Amniotic epithelial cell (primary cell): ENCODE measurements at places on chromosomes 13 and 19.

GRCh38 chr19:18861235-18861634 lies 29.5 kb downstream of the UPF1 start:
- DNase-seq = no peak

GRCh38 chr19:42175952-42176648 lies 41.4 kb downstream of the DEDD2 start:
- DNase-seq = peak; percentile 14

- DNase-seq = no peak
Observed at GRCh38 chr19:12485571-12485970, 955 bp upstream of the ZNF709 start.

DNA sequence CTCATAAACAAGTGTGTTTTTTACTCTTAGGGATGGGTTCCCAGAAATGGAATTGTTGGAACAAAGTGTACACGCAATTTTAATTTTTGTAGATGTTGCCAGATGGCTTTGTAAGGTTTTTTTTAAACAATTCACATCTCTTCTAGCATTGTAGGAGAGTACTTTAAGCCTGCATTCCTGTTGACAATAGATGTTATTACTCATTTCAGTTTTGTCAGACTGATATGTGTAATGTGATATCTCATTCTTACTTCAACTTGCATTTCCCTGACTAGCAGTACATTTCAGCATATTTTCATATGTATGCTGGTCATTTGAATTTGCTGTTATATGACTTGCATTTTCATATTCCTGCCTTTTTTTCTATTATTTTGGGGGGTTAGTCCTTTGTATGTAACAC lies 186.6 kb upstream of the SLITRK6 start:
- DNase-seq = peak; percentile 19

DNA sequence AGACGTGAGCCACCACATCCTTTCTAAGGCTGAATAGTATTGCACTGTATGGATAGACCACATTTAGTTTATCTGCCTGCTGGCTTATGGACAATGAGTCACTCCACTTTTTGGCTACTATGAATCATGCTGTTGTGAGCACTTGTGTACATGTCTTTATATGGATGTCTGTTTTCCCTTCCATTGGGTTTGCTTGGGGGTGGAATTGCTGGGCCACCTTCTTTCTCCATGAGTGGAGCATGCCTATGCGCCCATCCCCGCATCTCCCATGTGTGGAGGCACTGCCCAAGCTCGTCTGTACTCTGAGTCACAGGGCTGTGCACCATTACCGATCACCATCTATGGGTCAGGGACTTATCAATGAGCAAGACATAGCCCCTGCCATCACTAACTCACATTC lies 127.2 kb upstream of the GJB6 start:
- DNase-seq = peak; percentile 100

- DNase-seq = no peak
Observed at GRCh38 chr13:51673165-51673564, 88.9 kb downstream of the WDFY2 start.

GRCh38 chr13:36163286-36163685 lies 32.1 kb upstream of the DCLK1 start:
- no peak for DNase-seq

- no peak for DNase-seq
Observed at GRCh38 chr19:3224346-3225168, at the start of gene CELF5. Gene CELF5, plus strand, starts transcription at chr19:3224661. Its CDS starts 79 bp downstream, at chr19:3224740.

DNA sequence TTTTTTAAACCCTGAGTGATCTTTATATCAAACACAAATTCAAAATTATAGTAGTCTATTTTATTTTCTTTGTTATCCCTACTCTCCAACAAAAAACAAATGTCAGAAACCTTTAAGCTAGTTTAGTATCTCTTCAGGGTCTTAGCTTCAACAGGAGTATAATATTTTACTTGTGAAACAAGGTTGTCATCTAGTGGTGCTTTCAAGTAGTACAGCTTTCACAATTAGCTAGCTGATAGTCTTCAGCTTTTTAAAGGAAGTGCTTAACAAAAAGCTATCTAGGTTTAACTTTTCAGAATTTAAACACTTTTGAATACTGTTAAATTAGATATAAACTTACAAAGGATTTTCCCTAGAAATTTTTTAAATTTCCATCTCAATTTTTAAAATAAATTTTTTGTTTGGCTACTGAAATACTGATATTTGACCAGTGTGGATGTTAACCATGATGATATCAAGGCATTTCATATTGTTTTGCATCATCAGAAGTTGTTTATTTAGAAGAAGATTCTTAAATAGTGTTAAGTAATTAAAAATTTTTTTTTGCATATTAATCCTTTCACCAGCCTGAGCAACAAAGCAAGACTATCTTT lies 34.2 kb downstream of the TDRD3 start:
- DNase-seq = peak; percentile 70

- DNase-seq = no peak
Observed at GRCh38 chr19:3499738-3500428, 591 bp downstream of the DOHH start.

DNA sequence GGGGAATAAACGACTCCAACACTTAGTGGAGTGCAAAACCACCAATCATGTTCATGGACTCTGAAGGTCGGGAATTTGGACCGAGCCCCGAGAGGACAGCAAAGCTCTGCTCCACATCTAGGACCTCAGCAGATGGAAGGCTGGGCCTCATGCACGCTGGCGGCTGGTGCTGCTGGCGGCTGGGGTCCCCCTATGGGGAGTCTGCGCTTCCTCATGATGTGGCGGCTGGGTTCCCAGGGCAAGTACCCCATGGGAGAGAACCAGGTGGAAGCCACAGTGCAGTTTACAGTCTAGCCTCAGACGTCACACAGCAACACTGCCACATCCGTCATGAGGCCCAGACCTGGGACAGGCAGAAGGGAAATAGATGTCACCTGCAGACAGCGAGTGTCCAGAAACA lies 13.2 kb downstream of the PEPD start:
- no peak for DNase-seq

- DNase-seq = no peak
Observed at GRCh38 chr19:5498830-5499550, 43.8 kb downstream of the ZNRF4 start.

GRCh38 chr13:27658546-27658945 lies 36.9 kb downstream of the POLR1D start:
- peak; percentile 58 for DNase-seq

GRCh38 chr13:107079423-107080049 lies 511.6 kb upstream of the ARGLU1 start:
- DNase-seq = no peak

GRCh38 chr13:61391426-61391825 lies 24.2 kb downstream of the PCDH20 start:
- no peak for DNase-seq

DNA sequence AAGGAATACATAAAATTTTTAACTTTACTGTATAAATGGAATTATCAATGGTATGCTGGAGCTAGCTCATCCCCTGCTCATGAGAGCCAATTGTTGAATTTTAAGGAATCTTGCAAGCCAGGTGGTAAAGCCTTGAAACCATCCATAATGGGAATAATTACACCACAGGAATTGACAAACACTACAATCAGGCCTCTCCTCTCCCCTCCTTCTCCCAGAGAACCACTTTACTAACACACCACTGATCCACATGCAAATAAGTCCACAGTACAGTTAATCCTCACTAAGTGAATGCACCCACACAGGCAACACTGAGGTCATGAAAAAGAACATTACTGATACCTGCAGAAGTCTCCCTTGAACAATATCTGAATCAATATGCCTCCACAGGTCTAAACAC lies 140.5 kb downstream of the KLF12 start:
- DNase-seq = peak; percentile 60

DNA sequence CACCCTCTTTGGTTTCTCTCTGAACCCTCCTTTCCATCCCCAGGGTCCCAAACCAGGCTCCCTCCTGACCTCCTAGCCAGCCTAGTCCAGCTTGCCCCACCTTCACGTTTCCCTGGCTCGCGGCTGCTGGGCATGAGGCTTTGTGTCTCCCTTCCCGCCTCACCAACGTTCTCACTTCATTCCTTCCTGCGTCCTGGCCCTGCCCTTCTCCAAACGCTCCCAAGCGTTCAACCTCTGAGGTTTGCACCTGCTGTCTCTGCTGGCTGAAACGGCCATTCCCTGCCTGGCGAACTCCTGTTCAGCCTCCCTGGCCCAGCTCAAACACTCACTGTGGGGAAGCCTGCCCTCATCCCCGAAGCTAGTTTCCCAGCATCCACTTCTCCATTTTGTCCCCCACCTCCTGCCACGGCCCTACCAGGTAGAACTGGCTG lies 12.4 kb downstream of the EPS8L1 start:
- DNase-seq = no peak

- DNase-seq = no peak
Observed at GRCh38 chr13:84130495-84131114, 248.3 kb upstream of the SLITRK1 start.

DNA sequence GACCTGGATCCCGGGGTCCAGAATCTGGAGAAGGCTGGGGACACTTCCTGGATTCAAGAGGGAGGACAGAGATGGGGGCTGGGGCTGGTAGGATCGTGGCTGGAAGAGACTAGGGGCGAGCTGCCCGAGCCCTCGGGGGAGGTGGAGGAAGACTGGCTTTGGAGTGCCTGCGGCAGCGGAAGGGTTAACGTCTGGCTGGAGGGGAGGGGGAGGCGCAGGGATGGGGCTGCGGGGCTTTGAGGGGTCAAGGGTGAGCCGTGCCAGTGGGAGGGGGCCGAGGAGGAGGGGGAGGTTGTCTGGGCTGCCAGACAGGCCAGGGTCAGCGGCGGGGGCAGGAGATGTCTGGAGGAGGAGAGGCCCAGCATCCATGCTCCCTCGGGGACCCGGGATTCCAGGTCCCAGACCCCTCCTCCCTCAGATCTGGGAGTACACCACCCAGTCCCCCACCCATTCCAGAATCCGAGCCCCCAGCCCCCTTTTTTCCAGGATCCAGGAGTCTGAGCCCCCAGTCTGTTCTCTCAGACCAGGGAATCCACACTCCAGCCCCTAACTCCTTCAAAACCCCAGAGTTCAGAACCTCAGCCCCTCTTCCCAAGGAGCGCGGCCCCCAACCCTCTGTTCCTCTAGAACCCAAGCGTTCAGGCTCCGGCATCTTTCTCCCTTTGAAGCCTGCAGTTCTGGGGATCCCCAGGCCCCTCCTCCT lies 3.2 kb upstream of the SPACA6 start:
- peak; percentile 71 for DNase-seq

DNA sequence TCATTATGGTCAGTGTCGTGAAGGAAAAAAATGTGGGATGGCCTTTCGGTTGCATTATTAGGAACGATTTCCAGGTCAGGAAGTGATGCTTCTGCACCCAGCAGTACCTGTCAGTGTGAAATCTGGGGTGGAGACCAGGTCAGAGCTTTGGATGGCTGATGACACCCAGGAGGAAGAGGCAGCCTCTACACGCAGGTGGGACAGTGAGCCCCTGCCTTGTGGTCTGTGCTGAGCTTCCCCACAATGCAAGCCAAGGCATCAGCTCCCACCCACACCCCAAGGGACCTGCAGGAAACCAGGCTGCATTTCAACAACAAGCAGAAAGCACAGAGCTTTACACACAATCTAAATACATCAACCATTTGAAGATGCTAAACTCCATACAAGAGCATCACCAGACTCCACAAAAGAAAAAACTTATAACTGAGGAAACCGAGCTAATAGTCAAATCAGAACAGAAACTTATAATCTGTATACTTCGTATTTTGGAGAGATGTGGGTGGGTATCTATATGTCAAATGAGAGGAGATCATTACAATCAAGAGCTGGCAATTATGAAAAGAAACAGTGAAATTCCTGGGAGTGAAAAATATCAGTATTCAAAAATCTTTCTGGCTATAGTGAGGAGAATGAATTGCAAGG lies 130.1 kb downstream of the ZDHHC20 start:
- no peak for DNase-seq

GRCh38 chr19:461721-462551 lies 1.1 kb upstream of the SHC2 start:
- no peak for DNase-seq

GRCh38 chr19:46226438-46226973 lies 3.0 kb upstream of the IGFL1 start:
- no peak for DNase-seq

DNA sequence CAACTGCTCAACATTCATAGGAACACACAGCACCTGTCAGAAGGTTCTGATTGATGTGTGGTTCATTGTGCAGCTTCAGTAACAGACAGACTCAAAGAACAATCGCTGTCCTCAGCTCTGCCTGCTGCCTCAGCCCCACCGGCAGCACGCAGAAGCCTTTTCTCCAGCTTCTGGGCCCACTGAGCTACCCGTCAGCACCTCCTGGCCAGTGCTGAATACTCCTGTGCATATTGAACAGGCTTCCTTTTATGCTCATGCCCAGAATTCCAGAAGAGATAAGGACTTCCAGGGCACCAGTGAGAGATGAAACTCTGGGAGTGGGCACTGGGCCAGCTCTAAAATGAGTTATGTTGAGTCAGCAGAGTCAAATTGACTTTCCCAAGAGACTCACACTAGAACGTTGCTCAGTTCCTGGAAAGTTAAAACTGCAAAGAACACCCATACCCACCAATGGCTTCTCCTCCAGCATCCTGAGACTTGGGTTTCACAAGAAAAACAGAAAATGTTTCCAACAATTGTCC lies 119.3 kb downstream of the COL4A1 start:
- DNase-seq = peak; percentile 97

DNA sequence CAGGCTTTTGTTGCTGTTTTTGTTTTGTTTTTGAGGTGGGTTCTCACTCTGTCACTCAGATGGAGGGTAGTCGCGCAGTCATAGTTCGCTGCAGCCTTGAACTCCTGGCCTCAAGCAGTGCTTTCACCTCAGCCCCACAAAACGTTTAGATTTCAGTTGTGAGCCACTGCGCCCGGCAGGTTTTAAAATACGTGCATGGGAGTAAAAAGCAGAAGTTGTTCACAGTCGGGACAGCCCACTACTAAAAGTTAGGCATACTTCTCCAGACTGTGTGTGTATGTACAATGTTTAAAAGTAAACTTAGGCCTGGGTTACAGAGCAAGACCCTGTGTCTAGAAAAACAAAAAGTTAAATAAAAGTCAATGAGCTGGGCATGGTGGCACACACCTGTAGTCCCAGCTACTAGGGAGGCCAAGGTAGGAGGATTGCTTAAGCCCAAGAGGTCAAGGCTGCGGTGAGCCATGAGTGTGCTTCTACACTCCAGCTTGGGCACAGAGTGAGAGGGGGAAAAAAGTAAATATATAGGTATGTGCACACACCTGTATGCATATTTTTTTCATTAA lies 6.1 kb downstream of the SAFB start:
- no peak for DNase-seq

DNA sequence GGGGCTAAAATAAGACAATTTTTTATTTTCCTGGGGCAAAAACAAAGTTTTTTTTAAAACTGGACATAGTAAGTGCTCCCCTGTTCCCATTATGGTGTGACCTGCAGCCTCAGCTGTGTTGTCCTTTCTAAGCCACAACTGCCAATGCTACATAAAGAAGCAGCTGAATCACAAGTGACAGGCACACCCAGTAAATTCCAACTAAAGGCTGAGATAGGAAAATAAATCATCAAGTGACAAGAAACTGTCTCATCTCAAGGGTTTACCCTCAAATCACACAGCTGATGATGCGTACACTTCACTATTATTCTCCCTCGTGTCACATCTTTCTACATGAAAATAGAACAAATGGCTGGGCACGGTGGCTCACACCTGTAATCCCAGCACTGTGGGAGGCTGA lies 28.7 kb downstream of the STK24 start:
- DNase-seq = no peak
